Activated CD4-positive, alpha-beta T cell treated with anti-CD3 and anti-CD28 coated beads, Interleukin-2, Interleukin-6, amounts not matched to agents 100 ng/mL and 50 ng/mL, durations not matched to agents 16 hours and 8 hours (primary cell): ENCODE measurements at places on chromosomes 2 and 18.
A peak's percentile ranks its signal among the peaks of the same experiment; 100 is the strongest.

GRCh38 chr18:55588870-55589595, 1.0 kb upstream of the TCF4 start:
- DNase-seq, result no peak

DNA sequence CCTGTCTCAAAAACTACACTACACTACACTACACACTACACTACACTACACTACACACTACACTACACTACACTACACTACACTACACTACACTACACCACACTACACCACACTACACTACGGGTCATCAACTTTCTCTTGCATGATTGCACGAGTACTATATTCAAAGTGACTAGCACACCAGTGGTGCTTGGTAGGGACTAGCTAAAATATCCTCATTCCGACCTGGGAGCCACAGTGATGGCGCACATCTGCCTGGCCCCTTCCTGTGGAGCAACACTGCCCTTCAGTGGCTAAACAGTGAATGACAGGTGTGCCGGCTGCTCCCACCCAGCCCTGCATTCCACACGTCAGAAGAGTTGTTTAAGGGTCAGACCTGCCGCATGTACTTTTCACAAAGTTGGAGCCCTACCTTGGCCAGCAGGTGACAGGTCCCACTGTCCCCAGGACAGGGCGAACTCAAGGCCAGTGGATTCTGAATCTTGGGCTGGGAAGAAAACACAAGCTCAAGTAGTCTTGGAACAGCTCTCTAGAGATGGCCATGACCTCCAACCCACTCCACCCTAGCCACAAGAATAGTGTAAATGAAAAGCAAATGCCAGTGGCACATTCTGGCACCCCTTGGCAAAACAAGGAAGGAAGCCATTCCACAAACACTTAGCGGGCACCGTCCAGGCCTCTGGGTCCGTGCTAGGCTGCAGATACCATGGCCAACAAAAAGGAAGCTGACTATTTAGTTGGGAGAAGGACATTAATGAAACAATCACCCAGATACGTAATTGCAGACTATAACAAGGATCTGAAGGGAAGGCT, 79.7 kb upstream of the MSH2 start:
- DNase-seq, result peak; percentile 76

- no peak for DNase-seq
Observed at GRCh38 chr2:51120754-51121280, 88.9 kb upstream of the NRXN1 start.

- no peak for DNase-seq
Observed at GRCh38 chr2:115199966-115200365, 757.5 kb downstream of the DPP10 start.

- DNase-seq, result no peak
Observed at GRCh38 chr18:65288908-65289307, 461.9 kb upstream of the CDH7 start.

- DNase-seq, result no peak
Observed at GRCh38 chr2:65015731-65016130, 26.5 kb downstream of the SLC1A4 start.

DNA sequence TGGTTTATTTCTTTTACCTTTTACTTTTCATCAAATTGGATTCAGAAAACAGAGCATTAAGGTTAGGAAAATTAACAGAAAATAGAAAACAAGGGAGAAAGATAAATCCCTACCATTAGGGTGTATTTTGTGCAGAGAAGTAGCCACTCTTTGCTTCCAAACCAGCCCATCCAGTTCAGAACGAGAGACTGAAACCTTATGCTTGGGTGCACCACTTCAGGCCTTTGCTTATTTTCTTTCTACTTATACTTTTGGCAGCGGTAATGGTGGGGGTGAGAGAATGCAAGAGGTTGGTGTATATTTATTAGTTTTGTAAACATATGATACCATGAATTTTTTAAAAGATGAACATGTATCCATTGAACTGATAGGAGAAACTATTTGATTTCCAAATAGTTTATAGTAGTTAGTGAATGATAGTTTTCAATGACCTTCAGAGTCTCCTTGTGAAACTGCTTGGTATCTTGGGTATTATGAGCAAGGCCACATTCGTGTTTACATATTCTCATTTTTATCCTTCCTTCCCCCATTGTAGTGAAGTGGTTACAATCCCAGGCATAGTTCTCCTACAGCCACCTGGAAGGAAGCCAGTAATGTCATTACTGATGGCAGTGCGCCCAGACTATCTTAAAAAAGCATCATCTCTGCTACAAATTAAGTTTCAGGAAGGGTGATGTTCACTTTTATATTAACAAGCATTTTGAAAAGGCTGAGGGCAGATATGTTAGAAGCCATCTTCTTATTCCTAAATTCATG, 60.8 kb downstream of the MFSD6 start:
- no peak for DNase-seq

DNA sequence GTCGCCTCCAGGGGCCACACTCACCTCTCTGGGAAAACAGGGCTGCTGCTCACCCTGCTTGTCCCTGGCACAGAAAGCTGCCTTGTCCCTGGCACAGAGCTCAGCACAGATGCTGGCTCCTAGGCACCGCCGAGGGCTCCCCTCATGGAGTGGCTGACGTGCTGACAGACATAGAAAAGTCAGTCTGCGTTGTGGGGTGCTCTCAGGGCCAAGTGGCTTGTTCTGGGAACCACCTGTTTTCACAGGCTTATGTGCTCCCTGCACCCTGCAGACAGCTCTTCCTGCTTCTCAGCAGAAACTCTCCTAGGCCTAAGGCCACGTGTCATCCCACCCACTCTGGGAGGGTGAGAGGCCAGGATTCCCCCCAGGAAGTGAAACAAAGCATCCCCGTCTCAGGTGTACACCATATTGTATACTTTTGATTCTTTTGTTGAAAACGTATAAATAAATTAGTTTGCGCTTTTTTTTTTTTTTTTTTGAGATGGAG, 84.7 kb upstream of the TMEM200C start:
- no peak for DNase-seq

DNA sequence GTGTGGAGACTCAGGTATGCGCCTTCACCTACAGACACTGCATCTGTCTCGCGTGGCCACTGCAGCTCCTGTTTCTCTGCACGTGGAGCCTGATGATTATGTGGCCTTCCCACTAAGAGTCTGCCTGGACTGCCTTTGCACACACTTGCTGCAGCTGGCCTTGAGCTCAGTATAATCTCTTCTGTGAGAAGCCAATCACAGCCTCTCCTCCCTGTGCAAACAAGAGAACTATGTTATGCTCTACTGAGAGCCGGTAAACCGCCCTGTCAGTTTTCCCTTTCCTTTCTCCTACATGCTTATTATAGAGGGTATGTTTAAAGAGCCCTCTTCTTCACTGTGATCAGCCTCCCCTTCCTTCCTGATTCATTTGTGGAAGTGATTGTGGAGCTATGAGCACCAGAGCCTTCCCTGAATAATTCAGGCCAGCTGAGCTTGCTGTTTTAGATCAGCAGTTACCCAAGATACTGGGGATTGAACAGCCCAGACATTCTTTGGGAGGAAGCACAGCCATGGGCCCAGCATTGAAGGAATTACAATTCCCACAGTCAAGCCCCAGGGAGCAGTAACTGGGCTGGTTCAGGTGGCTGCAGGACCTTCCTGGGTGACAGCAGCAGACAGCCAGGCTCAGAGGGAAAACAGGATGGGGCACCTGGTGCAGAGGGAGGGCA, 3.7 kb upstream of the TGFA start:
- no peak for DNase-seq

- DNase-seq, result no peak
Observed at GRCh38 chr18:34659579-34660517, 50.2 kb upstream of the DTNA start.

- DNase-seq, result no peak
Observed at GRCh38 chr2:109312902-109313301, 183.9 kb downstream of the SH3RF3 start.

DNA sequence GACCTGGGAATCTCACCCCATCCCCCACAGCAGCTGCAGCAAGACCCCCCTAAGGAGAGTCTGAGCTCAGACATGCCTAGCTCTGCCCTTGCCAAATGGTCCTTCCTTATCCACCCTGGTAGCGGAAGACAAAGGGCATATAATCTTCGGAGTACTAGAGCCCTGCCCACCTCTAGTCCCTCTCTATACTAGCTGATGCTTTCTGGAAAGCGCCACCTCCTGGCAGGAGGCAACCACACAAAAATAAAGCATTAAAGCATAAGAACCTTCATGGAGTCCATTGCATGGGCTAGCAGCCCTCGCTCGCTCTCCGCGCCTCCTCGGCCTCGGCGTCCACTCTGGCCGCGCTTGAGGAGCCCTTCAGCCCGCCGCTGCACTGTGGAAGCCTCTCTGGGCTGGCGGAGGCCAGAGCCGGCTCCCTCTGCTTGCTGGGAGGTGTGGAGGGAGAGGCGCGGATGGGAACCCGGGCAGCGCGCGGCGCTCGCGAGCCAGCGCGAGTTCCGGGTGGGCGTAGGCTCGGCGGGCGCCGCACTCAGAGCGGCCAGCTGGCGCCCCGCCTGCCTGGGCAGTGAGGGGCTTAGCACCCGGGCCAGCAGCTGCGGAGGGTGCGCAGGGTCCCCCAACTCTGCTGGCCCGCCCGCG, 941.2 kb downstream of the SUCLG1 start:
- DNase-seq, result no peak

DNA sequence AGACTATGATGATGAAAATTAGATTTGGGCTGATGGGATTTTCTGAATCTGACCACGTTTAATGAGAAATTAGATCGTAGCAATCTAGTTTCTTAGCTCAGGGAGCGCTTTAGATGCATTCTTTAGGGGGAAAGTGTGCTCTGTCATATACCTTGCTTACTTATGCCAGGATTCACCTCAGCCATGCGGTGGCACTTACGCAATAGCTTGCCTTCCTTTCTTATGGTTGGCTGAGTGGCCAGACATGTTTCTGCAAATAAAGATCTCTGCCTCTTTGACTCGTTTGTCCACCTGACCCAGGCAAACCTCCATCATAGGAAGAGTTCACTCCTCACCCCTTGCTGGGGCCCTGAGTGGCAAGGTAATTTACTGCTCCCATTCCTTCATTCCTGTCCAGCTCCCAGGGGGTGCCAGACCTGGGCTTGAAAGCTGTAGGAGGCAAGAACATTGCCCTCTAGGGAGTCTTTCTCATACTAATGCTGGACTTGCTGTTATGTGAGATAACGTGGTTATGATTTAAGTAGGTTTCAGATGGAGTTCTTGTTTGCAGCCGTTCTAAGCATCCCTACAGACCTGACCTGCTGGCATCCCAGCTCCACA, 57.1 kb downstream of the FBLN7 start:
- DNase-seq, result no peak

DNA sequence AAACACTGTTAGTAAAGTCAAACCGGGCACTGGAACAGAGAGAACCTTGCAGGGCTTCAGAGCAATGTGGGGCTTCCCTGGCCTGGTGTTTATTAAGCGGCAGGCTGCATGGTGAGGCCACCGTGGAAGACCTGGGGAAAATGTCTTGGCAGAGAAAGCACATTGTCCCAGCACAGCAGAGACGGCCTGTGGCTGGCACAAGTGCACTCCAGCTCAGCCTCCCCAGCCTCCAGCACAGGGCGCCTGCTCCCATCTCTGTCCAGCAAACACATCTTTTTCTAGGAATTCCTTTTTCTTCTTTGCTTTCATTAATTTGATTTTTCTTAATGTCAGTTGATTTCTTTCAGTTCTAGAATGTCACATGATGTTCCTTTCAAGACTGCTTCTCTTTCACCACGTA, 138.2 kb upstream of the NFATC1 start:
- no peak for DNase-seq

GRCh38 chr2:105437708-105438103, 38.9 kb upstream of the FHL2 start:
- no peak for DNase-seq

GRCh38 chr18:55419132-55419946, 168.7 kb downstream of the TCF4 start:
- no peak for DNase-seq

DNA sequence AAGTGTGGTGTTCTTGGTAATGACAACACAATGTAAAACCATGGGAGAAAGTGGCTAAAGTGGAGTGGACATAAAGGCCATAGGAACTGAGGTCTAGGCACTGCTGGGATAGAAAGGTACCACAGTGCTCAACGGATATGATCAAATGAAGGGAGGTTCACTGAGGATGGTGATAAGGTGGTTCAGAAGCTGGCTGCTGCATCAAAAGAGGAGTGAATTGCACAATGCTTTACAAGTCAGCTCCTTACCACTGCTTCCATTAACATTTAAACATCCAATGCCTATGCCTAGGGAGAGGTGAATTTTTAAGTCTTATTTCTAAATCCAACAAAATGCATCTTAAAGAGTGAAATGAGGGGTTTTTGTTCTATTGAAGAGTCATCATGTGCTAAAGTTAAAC, 100.1 kb upstream of the ITGB6 start:
- peak; percentile 48 for DNase-seq

DNA sequence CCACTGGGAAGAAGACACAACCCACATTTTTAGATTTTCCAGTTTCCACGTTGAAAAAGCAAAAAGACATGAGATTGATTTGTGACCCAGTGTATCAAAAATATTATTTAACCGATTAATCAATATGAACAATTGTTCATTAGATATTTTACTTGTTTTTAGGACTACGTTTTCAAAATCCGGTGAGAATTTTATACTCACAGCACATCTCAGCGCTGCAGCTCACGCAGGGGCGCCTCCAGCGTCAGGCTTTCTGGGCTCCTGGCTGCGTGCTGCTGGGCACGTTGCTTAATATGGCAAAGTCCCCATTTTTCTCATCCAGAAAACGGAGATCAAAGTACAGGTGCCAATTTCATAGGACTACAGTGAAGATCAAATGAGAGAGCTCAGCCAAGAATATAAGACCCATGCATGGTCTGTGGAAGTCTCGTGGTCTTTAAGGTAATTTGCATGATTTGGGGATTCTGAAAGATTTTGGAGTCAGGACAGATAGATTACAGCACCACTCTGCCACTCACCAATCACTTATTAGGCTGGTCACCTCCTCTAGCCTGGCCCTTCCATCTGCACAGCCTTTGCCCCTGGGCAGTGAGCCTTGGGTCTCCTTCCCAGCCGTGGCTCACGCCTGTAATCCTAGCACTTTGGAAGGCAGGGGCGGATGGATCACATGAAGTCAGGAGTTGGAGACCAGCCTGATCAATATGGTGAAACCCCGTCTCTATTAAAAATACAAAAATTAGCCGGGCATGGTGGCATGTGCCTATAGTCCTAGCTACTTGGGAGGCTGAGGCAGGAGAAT, 36.2 kb downstream of the PTPN18 start:
- DNase-seq, result no peak

DNA sequence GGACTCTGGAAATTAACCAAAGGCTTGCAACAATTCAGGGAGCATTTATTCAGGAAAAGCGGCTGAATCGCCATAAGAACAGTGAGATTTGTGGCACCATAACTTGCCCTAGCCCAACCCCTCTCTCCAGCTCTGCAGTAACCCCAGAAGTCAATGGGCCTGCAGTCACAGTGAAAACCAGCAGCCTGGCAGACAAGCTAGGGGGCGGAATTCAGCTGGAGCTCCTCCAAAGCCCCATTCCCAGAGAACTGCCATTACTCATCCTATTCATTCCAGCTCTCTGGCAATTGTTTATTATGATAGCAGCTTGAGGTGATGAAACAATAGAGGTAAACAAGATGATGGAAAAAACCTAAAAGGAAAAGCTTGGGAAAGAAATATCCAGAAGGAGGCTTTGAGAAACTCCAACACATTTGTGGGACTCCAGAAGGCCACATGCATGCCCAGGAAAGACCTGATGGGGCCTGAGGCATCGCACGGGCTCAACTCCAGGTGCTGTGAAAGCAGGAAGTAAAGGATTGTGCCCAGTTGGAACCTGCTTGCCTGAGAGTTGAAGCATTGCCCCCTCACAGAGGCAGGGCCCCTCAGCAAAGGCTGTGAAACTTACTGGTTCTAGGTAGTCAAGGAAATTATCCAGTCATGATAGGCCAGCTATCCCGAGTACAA, 126.7 kb downstream of the TWIST2 start:
- no peak for DNase-seq

- no peak for DNase-seq
Observed at GRCh38 chr18:77676910-77677309, 427.3 kb downstream of the GALR1 start.
